Bronchial epithelial cell (primary cell): ENCODE measurements at places on chromosomes 12 and 14. TPM values are rescaled to one million over a fixed set of nuclear protein-coding genes. Genes with fewer than 3 reads are reported as not detected.

The KIF21A gene
- total RNA-seq: 37.4 and 37.6 TPM in 2 replicates

- DNase-seq: no peak
Measured at GRCh38 chr12:124323771-124324530, 29.1 kb downstream of the RFLNA start.

- no peak for DNase-seq
Measured at GRCh38 chr12:71691504-71692129, 5.7 kb downstream of the TMEM19 start.

The GPHB5 gene
- total RNA-seq: not detected in 2 replicates
